ENCODE measurements at places on chromosomes 13 and 19.

DNA sequence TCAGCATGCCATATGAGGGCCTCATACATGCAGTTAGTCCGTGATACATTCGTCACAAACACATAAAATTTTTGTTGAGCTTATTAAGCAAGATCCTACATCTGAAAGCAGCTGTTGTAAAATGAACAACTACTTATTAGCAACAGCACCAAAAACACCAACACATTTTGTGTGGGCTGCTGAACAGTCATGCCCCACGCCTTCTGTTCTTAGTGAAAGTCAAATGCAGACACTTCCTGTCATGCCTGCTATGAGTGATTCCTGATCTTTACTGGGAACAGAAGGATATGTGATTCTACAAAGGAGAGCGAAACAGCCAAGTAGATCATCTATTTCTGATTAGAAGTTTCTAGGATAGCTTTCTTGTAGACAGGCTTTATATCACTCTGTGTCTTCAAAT, 4.2 kb upstream of the B3GLCT start:
- no peak for DNase-seq

DNA sequence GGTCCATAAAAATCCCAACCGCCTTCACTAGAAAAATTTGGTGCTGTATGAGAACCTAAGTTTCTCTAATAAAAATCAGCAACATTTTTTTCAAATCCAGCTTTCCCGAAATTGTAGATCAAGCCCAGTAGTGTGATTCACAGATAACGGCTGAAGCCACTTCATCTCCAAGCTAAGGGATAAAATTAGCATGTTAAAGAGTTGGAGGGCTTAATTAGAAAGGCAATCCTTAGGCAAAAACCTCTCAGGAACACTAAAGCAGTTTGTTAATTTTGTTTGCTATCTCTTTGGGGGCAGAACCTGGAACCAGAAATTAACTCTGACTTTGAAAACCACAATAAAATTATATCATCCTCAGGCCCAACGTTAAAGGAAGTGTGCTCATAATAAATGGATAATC, 820.2 kb downstream of the GPC5 start:
- no peak for DNase-seq

DNA sequence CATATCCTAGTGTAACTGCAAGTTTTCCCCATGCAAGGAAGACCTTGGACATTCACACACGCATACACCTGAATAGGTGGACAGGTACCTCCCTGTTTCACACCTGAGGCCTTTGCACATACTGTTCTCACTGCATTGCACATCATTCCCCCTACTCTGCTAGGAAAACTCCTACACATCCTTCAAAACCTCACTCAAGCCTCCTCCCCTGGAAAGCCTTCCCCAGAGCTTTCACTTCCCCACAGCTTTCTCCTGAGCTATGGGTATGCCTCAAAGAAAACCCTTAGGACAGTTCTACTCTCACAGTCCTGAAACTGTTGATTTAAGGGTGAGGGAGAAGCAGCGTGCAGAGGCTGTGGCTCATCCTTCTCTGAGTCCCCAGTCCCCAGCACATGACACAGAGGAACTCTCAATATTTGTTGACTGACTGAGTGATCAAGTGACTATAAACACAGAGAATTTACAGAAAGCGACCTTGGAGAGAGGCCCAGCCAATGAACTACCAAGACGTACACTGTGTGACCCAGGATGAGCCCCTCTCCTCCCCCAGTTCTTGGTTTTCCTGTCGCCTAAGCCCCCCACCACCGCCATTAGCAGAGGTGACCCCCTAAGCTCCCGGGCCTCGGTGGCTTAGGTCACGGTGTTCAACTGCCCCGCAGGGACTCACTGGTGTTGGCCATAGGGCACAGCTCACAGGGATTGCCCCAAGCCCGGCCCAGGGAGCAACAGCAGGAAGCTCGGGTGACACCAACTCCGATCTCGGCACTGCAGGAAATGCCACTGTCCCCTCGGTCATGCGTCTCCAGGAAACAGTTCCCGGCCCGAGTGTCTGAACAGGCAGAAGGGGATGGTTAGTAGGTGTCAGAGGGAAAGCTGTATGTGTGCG, 40.6 kb downstream of the FBN3 start:
- no peak for DNase-seq

DNA sequence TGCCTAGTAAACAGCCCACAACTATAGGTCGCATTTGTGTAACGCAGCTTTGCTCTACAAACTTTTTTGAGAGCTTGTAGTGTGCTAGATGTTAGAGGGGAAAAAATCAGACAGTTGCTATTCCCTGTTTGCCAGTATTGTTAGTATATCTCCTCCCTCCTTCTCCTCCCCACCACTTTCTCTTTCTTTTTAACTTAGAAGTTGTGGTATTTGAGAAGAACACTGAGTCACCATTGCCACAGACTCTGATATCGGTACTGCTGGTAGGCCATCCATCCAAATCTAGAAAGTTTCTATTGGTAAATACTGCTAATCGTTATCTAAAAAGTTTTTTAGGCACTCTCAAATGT, 666 bp downstream of the POMP start:
- DNase-seq: no peak

- DNase-seq: no peak
Observed at GRCh38 chr13:72970956-72971355, 87.8 kb upstream of the KLF5 start.
